ENCODE measurements at places on chromosomes 4 and X.

DNA sequence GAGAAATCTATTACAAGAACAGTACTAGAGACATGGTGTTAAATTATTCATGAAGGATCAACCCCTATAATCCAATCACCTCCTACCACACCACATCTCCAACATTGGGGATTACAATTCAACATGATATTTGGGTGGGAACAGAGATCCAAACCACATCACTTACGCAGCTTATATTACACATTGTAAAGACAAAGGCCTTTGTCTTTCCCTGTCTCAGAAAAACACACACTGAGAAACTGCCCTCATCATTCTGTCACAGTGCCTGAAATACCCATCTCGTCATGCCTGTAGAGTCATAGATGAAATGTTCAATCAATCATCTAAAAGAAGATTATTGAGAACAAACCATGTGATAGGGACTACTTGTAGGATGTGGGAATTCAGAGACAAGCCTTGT, 558.8 kb upstream of the GRIA3 start:
- H3K27me3 ChIP-seq = no peaks in the 10 kb centered on the region
- no peak overlapping the region for H3K27ac ChIP-seq
- DNase-seq = no peak
- H3K4me3 ChIP-seq = no peak overlapping the region
- H3K4me1 ChIP-seq = no peaks in the 10 kb centered on the region

- H3K36me3 ChIP-seq = no peaks in the 10 kb centered on the region
- H3K27me3 ChIP-seq = peaks cover 33% of the 10 kb centered on the region
- no peaks in the 10 kb centered on the region for H3K4me1 ChIP-seq
Observed at GRCh38 chr4:185660340-185660739, 125.0 kb upstream of the PDLIM3 start.

DNA sequence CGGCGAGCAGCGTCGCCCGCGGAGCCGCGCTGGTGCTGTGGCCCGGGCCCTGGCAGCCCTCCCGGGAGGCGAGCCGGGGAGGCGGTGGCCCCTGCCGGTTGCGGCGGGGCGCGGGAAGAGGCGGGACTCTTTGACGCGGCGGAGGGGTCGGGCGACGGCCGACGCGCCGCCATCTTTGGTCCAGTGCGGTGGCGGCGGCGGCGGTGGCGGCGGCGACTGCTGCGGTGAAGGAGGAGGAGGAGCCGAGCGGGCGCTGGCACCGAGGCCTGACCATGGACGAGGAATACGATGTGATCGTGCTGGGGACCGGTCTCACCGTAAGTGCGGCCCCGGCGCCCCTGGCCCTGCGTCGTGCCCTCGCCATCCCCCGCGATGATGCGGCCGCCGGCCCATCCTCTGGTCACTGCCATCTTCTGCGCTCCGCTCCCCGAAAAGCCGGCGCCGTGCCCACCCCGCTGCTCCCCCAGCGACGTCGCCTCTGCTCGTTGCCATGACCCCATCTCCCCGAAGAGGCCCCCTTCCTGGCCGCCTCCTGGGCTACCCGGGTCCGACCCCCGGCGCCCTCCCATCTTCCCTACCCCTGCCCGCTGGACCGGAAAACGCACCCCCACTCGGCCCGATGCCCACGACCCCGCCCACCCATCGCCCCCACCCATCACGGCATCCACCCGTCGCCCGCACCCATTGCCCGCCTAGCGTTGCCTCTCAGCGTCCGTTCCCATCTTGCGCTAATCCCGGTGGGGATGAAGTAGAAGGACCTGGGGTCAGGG, at the start of gene GDI1:
TSS of gene GDI1 (plus strand) at position 172 of the 770 bp plus-strand sequence. CDS start at position 273, 101 bp downstream.
- H3K4me3 ChIP-seq = peak within 1 kb of the TSS; percentile 93
- H3K27me3 ChIP-seq = no peaks in the 10 kb centered on the region
- peak; percentile 56 for DNase-seq
- peaks cover 11% of the 10 kb centered on the region for H3K4me1 ChIP-seq
- H3K36me3 ChIP-seq = no peaks in the 10 kb centered on the region
- H3K27ac ChIP-seq = peak within 1 kb of the TSS; percentile 93

- H3K27ac ChIP-seq = no peak overlapping the region
- peaks cover 62% of the 10 kb centered on the region for H3K27me3 ChIP-seq
- peaks cover 7% of the 10 kb centered on the region for H3K4me1 ChIP-seq
Observed at GRCh38 chr4:24477919-24478318, 106.4 kb downstream of the DHX15 start.

- no peak overlapping the region for H3K4me3 ChIP-seq
- no peak overlapping the region for H3K27ac ChIP-seq
- H3K27me3 ChIP-seq = peaks cover 20% of the 10 kb centered on the region
- DNase-seq = no peak
Observed at GRCh38 chr4:5952286-5952974, 59.5 kb upstream of the CRMP1 start.

DNA sequence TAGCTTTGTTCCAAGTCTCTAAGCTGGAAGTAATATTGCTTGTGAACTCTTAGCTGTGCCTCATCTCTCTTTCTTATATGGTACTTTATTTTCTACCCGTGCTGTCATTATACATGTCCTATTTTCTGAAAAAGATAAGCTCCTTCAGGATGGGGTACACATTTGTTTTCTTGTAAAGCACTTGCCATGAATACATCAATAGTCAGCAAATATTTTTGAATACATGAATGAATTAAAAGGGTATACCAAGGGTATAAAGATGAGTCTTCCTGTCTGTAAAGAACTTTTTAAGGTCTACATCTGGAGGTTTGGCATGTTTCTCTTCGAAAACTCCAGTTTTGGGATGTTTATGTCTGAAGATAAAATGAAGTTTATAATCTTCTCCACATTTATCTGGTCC, 26.7 kb downstream of the SCOC start:
- H3K36me3 ChIP-seq = no peaks in the 10 kb centered on the region
- H3K27me3 ChIP-seq = peaks cover 33% of the 10 kb centered on the region
- no peak overlapping the region for H3K4me3 ChIP-seq
- H3K27ac ChIP-seq = no peak overlapping the region
